ENCODE measurements at places on chromosomes 2 and 18. TPM values are rescaled to one million over a fixed set of nuclear protein-coding genes. Genes with fewer than 3 reads are reported as not detected.

The WDR43 gene
- 129 TPM for total RNA-seq

The STARD6 gene
- not detected for total RNA-seq

The TEX44 gene
- not detected for total RNA-seq

The FHOD3 gene
- total RNA-seq = not detected

The C18orf63 gene
- total RNA-seq = not detected

GRCh38 chr18:48813833-48814489, 136.8 kb downstream of the SMAD7 start:
- no peak for DNase-seq

- DNase-seq = no peak
These were observed 48.7 kb downstream of the DHRS9 start for GRCh38 chr2:169118060-169118459.

GRCh38 chr2:23235736-23236135, 149.2 kb upstream of the KLHL29 start:
- DNase-seq = no peak

- DNase-seq = no peak
These were observed 177.2 kb downstream of the BCL11A start for GRCh38 chr2:60376252-60376651.
